ENCODE measurements at places on chromosomes 7 and 10.

DNA sequence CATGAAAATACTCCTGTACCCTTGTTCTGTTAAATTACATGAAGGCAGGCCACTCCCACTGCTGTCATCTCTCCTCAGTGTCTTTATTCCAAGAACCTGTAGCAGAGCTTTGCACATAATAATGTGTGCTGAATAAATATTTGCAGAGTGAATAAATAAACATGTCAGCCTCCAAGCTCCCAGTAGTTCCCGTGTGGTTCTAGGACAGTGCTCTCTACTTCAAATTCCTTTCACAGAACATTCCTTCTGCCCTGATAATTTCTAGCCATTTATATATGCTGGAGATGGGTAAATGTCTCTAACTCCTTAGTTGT is 20.3 kb upstream of the HYAL4 start:
- no peak for DNase-seq

DNA sequence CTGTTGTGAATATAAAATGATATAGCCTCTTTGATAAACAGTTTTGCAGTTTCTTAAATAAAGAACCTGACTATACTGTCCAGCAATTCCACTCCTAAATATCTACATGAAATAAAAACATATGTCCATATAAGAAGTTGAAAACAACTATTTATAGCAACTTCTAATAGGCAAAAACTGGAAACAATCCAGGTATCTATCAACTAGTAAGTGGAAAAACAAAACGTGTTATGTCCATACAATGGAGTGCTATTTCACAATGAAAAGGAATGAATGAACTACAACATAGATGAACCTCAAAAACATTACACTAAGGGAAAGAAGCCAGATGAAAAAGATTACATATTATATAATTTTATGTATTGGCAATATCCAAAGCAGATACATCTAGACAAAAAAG is 268.9 kb downstream of the CSTF2T start:
- DNase-seq: no peak

DNA sequence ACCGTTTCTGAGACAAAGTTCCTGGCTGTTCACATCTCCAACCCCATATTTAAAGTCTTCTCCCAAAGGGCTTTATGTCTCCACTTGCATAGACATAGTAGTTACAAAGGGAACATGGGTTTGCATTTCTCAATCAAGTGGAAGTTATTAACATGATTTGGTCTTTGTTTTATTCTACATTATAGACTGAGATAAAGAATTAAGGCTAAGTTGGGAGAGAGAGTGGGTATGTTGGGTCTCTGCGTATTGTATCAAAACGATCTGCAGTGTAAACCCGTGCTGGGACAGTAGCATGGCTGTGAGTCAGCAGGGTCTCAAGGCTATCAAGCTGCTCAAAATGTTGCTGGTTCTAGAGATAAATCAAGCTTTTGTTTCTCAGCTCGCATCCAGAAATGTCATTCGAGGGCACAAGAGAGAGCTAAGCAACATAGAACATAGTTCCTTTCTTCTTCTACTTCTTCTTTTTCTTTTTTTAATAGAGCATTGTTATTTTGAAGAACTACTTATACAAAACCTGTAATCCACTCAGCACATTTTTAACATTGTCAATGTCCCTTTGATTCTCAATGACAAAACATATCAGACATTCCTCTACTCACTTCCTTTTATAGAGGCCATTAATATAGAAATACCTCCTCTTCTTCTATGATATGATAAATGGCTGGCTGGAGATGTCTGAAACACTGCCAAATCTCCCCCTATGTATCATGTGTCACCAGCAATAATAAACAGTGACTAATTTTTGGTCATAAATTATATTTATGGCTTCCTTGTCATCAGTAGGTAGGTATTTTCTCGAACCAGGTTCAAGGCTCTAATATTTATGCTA is 34.5 kb upstream of the RHOBTB1 start:
- no peak for DNase-seq

DNA sequence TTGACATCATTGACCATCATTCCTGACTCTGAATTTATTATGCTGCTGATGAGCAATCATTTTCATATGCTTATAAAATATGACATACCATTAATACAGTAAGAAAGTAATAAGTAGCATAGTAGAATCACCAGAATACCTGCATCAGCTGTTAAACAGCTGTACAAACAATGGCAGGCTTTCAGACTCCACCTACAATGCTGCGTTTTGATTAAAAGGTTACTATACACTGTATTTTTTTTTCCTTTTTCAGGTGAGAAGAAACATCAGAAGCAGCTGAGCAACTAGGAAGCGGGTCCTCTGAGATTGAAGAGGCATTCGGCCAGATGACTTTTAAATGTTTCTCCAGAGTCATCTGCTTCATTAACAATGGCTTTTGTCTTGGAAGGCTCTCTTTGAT is 7.1 kb downstream of the ASNS start:
- DNase-seq: no peak

DNA sequence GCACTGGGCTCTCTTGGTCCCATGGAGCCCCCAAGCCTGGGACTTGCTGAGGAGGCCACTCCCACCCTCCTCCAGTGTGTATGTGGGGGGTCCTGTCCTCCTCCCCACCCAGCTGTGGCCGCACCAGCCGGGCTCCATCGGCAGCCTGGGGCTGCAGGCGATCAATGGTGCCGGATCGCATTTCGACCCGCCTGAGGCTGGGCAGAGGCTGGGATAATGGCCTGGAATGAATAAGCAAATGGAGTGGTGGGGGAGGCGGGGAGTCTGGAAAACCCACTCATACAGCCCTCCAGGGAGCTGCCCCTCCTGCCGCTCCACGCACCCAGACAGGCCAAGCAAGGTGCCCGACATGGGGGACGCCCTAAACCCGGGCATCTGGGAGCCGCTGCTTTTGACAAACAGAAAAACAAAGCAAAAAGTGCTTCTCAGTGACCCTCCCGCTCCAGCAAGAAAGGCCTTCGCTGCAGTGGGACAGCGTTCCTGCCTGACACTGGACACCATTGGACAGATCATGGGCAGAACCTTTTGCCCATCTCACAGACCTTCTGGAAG is 160.5 kb downstream of the NRF1 start:
- DNase-seq: no peak

DNA sequence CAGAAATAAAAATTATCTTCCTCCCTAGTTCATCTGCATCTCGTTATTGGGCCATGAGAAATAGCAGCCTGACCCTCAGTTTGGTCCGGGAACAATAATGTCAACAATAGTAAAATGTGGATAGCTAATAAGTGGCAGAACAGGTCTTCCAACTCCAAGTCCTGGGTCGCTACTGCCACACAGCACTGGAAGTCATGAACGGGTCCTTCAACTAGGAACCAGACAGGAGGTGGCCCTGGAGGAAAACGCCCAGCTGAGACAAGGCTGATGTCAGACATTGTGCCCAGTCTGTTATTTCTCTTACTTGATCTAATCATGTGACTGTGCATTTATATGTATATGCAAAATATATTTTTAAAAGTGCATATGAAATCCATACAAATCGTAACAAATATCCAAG is 51.8 kb downstream of the PYROXD2 start:
- no peak for DNase-seq

GRCh38 chr7:31455844-31456243 is 58.0 kb upstream of the ITPRID1 start:
- no peak for DNase-seq

DNA sequence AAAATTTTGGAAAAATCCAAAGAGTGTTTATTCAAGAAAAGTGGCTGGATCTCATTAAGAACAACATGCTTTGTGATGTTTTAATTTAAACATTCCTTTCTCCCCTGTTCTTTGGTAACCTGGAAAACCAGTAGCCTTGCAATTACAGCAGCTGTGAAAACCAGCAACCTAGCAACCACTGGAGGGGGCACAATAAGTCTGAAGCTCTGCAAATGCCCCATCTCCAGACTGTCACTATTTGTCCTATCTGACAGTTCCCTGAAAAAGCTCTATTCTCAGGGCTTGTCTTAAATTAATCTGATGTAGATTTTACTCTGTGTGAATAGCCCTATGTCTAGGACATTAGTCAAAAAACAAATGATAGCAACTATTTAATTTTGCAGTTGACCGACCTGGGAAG is 137.6 kb upstream of the THSD7A start:
- DNase-seq: no peak

DNA sequence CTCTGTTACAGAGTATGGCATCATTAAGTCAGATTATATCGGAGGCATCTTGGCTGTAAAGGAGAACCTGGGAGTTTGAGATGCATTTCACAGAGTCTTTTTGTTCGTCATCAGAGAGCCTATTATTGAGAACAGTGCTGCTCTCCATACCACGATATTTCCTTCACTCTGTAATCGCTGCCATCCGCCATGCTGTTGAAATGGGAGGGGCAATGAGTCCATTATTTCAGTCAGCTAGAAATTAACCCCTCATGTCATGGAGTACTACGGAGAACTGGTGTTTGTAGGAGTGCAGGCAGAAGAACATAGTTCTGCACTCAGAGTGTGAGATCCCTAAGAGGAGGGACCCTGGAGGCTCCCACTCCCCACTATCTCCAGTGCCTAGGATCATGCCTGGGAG is 59.2 kb downstream of the SLC16A12 start:
- DNase-seq: no peak

- DNase-seq: no peak
Observed at GRCh38 chr10:125093974-125094705, 66.2 kb downstream of the CTBP2 start.

DNA sequence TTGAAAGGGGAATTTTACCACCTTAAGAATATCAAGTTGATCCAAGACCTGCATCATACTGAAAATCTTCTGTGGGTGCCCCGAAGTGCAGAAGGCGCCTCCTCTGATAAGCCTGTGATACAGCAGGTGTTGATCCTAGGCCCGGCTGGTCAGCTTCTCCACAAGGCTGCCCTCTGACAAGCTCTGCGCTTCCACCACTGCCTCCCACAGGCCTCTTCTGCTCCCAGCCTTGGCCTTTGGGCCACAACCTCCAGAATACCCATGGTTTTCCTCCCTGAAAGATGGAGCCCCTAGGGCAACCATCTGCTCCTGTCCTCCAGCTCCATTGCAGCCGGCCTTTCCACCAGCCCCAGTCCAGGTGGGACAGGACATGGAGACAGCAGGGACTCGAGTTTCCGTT is 5.6 kb upstream of the OGDHL start:
- DNase-seq: no peak

DNA sequence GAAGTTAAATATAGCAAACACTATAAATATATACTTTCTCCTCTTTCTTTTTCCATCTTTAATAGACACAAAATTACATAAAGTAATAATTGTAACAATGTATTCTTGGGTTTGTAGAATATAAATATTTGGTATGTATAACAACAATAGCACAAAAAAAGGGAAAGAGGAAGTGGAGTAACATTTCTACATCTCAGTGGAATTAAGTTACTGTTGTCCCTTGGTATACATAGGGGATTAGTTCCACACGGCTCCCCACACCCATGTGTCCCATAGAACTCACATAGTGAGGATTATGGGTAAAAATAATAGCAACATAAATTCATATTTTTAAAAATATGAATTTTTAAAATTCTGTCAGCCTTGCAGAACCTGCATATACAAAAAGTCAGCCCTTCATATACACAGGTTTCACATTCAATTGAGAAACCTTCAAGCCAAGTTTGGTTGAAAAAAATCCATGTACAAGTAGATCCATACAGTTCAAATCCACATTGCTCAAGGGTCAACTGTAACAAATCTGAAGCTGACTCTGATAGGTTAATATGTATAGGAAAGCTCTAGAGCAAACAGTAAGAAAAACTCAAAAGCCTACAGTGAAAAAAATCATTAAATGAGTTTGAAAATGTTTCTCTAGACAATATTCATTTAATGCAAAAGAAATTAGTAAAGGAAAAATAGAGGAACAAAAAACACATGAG is 92.4 kb downstream of the HYCC1 start:
- no peak for DNase-seq

- DNase-seq: no peak
Observed at GRCh38 chr10:112429147-112429546, 17.6 kb downstream of the ZDHHC6 start.

- DNase-seq: peak; percentile 78
Observed at GRCh38 chr7:99312316-99313203, 13.1 kb upstream of the ARPC1A start.

DNA sequence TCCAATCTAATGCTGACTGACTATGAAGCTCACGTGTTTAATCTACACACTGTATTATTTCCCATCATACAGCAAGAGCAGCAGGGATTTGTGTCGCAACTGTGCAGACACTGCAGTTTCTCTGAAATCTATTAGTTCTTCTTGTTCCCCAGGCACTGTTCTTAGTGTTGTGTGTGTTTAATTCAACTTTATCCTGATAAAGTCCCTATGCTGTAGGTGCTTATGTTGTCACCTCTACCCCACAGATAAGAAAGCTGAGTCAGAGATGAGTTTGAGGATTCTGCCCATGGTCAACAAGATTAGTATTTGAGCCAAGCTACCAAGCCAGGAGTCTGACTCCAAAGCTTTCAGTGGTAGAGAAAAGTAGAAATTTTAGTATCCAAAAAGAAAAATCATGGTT is 22.5 kb upstream of the EPHB6 start:
- no peak for DNase-seq

DNA sequence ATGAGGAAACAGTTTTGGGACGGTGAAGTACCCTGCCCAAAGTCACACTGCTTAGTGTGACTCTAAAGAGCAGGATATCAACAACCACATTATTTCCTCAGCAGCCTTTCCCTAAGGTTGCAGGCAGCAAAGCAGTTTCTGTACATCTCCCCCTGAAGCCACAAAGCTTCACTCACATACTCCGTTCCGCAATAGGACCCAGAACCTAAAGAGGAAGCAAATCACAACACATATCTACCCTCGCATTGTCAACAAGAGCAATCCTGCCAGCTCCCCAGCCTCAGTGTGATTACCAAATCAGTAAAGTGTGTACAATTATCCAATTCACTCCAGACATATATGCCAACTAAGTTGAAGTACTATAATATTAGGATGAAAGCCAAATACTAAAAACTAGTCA is 30.8 kb downstream of the VAX1 start:
- no peak for DNase-seq

DNA sequence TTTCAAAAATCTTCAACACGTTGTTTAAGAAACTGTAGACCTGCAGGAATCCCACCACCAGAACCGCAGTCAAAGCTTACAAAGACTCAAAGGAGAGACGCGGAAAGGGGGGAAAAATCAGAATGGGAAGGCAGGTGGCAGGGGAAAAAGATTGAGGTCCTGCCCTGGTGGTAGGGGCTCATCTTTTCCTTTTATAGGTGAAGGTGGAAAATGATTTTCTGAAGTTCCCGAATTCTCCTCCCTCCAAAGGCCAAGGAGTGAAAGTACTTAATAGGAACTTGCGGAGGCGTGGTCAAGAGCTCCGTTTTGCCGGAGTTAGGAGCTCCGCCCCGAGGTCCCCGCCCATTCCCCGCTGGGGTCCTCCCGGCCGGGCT is 724 bp downstream of the BBIP1 start:
- DNase-seq: peak; percentile 71

All from CD8-positive, alpha-beta T cell (primary cell).